ENCODE measurements at places on chromosomes 16 and 17.

DNA sequence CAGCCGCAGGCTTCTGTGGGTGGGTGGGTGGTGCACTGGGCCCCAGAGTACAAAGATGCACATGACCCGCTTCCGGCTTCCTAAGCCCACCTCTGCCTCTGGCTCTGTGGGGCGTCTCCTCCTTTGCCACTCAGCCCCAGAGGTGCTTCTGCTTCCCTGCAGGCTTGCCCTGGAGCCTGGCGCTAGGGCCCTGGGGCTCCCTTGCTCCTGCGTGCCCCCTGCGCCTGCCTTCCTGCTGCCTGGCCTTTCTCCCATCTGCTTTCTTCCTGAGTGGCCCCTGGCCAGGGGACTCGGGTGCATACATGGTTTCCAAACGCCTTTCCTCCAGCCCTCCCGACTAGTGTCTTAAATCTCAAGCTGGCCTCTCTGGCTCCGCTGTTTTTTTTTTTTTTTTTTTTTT is 3.4 kb downstream of the WWOX start:
- no peak for DNase-seq

DNA sequence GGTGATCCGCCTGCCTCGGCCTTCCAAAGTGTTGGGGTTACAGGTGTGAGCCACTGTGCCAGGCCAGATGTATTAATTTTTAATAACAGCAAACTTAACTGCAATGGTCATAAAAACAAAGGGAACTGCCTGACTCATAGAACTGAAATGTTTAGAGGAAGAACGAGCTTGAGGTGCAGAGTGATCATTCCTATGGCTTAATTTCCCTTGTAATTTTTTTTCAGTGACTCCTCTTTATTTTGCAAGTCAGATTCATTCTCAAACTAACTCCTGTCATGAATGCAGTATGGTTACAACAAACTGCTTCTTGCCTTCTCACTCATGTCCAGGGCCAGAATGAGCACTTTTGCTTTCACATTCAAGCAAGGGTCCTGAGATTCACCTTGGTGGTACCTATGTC is 231.3 kb downstream of the HAPSTR1 start:
- no peak for DNase-seq

GRCh38 chr16:11554053-11554452 is 32.7 kb downstream of the LITAF start:
- DNase-seq: no peak

GRCh38 chr16:72493716-72494415 is 321.9 kb upstream of the PMFBP1 start:
- no peak for DNase-seq

- DNase-seq: no peak
These were observed 86.2 kb downstream of the CRISPLD2 start for GRCh38 chr16:84905965-84906460.

GRCh38 chr17:32264140-32264799 is 1.4 kb upstream of the RHBDL3 start:
- DNase-seq: no peak

DNA sequence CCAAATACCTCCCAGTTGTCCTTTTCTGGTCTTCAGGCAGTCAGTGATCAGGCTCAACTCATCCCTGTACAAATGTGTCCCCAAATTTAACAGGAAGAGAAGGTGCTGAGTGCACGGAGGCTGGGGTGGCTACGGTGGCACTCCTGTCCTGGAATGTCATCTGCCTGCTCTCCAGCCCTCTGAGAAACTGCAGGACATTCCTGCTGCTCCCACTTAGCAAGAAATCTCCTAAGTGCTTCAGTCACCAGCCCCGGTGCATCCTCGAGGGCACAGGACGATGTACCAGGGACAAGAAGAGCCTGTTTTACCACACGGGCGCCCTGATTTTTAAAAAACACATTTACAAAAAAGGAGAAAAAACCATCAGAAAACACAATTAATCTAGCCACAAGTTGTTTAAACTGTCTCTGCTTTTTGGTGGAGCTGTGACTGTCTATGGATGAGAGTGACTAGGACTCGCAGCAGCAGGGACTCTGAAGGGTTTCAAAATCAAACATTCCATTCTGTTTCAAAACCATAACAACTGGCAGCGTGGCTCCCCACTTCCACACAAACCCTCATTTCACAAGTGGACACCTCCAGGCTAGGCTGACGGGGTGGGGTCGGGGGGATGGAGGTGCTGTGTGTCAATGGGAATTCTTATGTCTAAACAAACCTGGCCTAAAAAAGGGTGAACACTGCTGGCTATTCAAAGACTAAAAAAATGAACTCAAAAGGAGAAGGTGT is 65.3 kb upstream of the CNEP1R1 start:
- no peak for DNase-seq

DNA sequence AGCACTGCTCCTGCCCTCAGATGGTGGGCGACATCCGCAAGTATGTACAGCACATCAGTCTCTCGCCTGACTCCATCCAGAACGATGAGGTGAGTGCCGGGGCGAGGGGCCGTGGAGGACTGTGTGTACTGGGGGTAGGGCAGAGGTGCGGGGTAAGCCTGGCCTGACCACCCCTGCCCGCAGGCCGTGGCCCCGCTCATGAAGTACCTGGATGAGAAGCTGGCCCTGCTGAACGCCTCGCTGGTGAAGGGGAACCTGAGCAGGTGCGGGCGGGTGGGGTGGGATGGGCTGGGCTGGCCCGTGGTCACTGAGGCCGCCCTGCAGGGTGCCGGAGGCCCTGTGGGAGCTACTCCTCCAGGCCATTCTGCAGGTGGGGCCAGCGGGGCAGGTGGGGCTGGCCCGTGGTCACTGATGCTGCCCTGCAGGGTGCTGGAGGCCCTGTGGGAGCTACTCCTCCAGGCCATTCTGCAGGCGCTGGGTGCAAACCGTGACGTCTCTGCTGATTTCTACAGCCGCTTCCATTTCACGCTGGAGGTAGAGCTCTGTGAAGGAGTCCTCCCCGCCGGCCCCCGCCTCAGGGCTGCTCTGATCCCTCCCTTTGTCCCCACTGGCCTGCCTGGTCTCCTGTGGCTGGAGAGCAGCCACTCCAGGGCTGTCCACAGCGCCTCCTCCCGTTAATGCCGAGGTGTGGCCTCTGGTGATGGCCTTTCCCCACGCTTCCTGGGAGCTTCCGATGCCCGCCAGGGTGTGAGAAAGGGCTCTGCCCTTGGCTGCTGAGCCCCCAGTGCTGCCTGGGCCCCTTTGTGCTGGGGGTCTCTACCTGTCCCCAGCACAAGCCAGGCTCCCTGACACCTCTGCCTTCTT is 5.0 kb downstream of the TSR3 start:
- DNase-seq: peak; percentile 45

GRCh38 chr17:32523827-32524552 is 37.2 kb downstream of the CDK5R1 start:
- no peak for DNase-seq

DNA sequence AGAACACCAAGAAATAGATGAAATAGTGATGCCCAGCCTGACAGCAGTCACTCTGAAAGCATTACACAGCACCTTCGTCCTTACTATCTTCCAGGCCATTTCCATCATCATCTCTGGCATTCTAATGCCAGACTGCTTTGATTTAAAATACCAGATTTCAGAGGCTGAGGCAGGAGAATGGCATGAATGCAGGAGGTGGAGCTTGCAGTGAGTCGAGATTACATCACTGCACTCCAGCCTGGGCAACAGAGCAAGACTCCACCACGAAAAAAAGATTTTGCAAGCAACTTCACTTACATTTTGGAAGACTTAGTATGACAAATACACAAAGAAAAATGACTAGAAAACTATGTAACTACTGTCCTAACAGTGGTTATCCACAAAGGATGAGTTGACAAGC is 244.0 kb downstream of the CPPED1 start:
- DNase-seq: no peak

GRCh38 chr16:49700251-49701064 is 155.5 kb downstream of the ZNF423 start:
- no peak for DNase-seq

GRCh38 chr16:29154088-29154487 is 169.2 kb downstream of the LAT start:
- no peak for DNase-seq

DNA sequence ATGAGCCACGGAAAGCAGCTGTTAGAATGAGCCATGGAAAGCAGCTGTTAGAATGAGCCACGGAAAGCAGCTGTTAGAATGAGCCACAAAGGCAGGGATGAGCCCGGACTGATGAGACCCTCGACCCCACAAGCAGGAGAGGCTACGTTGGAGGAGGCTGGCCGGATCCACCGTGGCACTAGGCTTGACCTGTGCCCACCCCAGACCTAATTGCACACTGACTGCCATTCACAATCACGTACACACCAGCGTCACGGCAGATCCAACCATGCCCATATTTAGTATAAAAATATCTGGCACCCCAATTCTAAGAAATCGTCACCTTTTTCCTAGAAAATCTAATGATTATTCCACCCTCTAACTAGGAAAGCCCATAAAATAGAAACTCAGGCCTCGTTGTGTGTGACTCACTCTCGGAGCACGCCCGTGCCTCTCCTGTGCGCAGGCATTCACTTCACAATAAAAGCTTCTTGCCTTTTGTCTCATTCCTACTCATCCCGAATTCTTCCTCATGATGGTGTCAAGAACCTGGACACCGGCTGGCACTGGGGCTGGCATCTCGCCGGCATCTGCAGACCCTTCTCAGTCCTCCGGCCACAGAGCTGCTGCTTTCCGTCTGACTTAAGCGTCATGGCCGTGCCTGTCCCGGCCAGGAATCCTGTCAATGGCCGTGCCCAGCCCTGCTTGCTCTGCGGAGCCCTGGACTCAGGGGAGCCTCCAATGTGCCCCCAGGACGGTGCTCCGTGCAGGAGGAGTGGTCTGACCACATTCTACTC is 5.5 kb upstream of the SECTM1 start:
- DNase-seq: peak; percentile 52

- DNase-seq: no peak
These were observed 3.3 kb downstream of the ZNF652 start for GRCh38 chr17:49358641-49359247.

GRCh38 chr17:11909348-11909747 is 87.9 kb downstream of the ZNF18 start:
- no peak for DNase-seq

DNA sequence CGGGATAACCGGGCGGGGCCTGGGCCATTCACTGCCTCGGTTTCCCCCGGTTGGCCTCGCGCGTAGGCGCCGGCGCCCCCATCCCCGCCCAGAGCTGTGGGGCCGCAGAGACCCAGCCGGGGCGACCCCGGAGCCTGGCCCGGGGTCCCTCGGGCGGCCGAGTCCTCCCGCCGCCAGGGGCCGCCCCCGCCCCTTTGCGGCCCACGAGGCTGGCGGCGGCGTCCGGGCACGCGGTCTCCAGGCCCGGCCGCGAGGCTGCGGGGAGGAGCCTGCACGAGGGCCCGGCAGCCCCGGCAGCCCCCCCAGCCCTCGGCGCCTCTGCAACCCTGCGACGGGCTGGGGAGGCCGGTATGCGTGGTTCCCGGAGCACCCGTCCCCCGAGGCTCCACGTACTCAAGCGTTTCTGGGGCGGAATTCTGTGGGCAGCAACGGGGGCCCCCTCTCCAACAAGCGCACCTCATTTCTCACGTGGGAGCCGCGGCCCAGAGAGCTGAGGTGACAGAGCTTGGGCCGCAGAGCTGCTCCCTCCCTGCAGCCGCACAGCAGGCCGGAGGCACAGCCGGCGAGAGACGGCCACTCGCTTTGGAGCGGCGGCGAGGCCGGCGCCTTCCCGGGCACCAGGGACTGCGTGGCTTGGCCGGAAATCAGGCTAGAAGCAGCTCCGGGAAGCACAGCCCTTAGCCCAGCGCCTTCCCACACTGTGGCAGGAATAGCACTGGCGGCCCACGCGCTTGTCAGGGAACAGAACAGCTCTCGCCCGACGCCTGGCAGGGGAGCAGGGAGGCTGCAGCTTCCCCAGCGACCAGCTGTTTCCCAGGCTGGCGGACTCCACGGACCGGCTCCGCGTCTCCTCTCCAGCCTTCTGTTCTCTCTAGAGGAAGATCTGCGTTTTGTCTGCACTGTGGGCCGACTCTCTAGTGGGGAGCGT is 867 bp upstream of the LIMD2 start:
- DNase-seq: no peak

- peak; percentile 87 for DNase-seq
These were observed 7.9 kb downstream of the KDM6B start for GRCh38 chr17:7841915-7842379.

DNA sequence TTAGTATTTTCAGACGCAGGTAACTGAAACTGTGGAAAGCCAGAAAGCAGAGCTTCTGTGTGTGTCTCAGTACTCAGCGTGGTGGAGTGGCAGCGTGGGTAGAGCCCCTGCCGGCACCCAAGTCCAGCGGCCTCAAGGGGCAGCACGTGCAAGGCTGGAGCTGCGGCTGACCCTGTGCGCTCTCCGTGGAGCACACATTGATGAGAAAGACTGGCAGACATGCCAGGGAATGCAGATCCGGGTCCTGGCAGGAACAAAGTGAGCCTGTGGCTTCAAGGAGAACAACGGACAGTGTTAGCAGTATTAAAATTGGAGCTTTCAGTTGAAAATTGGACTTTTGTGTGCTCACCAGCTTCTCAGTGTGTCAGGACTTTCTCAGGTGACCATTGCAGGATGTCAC is 23.3 kb downstream of the ZC3H18 start:
- no peak for DNase-seq

DNA sequence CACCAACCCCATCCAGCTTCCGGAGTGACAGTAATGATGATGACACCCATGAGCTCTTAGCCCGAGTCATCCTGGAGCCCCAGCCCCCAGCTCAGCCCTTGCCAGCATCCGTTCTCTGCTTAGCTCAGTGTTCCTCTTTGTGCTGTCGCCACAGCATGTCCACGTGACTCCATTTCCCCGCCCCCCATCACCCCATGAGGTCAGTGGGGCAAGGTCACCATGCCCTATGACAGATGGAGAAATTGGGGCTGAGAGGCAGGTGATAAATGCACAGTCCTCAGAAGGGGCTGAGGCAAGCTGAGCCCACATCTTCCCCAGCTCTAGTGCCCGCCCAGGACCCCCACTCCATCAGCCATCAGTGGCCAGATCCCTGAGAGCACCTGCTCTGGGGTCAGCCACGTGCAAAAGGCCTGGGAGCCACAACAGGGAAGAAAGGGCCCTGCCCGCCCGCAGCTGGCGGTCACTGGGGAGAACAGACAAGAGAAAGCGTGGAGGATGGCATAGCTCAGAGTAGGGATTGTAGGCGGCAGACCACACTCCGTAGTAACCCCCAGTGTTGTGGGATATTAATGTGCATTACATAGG is 17.1 kb downstream of the ITGB4 start:
- DNase-seq: no peak

- DNase-seq: no peak
These were observed 63.6 kb downstream of the MAF start for GRCh38 chr16:79536958-79537357.

- DNase-seq: no peak
These were observed 32.2 kb upstream of the BRD7 start for GRCh38 chr16:50400967-50401348.

GRCh38 chr16:8963010-8963820 is 491 bp downstream of the USP7 start:
- no peak for DNase-seq
